Activated CD4-positive, alpha-beta T cell treated with anti-CD3 and anti-CD28 coated beads, Interleukin-2, Interleukin-6, amounts not matched to agents 100 ng/mL and 50 ng/mL, durations not matched to agents 16 hours and 8 hours (primary cell): ENCODE measurements at places on chromosomes 5 and 9.
A peak's percentile ranks its signal among the peaks of the same experiment; 100 is the strongest.

DNA sequence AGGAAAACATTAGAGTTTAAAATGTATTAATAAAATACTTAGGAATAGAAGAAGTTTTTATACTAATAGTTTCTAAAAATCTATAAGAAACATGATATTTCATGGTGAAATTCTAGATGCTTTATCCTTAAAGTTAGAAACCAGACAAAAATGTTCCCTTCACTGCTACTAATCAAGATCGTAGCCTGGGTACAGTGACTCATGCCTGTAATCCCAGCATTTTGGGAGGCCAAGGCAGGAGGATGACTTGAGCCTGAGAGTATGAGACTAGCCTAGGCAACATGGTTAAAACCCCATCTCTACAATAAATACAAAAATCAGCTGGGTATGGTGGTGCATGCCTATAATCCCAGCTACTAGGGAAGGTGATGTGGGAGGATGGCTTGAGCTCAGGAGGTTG is 30.4 kb upstream of the KLF9 start:
- no peak for DNase-seq

DNA sequence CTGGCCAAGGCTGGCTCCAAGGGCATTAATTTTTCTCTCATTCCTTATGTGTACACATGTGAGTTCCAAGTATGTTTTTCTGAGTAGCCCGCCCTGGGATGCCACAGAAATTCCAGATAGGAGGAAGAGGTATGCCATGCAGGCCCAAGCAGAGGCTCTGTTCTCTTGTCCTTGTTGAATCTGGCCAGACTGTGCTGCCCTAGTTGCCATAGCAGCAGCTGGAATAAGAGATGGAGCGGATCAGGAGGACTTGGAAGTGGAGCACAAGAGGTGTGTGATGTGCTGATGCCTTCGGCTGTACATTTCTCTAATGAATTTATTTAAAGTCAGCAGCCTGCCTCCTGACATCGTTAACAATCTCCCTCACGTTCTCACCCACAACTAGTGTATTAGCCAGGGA is 235.6 kb upstream of the RPS23 start:
- DNase-seq, result no peak

GRCh38 chr5:143986516-143987212 is 174.7 kb downstream of the HMHB1 start:
- DNase-seq, result no peak

DNA sequence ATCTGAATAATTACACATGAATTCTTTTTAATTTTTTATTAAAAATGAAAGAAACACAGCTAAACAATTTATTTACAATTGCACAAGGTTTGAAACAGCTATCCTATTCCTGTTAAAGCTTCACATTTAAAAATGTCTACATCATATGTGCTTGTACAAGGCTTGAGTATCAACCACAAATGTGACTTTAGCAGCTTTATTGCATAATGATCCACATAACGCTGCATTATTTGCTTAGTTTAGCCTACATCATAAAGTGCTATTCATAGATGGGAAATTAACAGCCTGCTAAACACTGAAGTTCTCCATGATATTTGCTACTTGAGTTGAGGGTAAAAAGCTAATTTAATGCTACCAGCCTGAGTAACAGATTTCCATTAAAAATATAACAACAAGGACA is 45.0 kb downstream of the TRIM36 start:
- no peak for DNase-seq

- peak; percentile 87 for DNase-seq
These were observed at the start of gene UBLCP1 for GRCh38 chr5:159262859-159263568. Gene UBLCP1, plus strand, starts transcription at chr5:159263290. Its CDS starts 5,626 bp downstream, at chr5:159268916.

GRCh38 chr5:122314036-122314435 is 2.0 kb downstream of the SNCAIP start:
- DNase-seq, result no peak

DNA sequence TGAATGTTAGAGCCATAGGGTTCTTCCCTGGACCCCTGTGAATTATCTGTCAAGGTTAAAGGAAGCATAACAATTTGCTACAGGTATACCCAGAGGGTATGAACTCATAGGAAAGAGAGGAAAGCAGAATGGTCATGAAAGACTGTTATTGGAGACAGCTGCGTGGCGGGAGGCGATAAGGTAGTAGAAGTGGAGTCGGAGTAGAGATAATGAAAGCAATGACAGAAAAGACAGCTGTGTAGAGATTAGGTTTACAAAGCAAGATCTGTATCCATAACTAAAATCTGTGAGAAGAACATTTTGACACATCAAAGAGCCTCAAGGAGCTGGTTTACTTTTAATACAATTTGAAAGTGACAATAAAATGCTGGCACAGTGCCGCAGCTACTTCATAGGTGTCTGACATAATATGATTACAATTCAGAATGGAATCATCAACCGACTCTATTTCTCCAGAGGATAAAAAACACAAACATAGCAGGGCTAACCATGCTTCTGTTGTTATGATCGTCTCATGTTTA is 603.9 kb downstream of the CDH12 start:
- DNase-seq, result no peak

- DNase-seq, result no peak
These were observed 21.8 kb downstream of the PCDHAC2 start for GRCh38 chr5:140988100-140988499.

DNA sequence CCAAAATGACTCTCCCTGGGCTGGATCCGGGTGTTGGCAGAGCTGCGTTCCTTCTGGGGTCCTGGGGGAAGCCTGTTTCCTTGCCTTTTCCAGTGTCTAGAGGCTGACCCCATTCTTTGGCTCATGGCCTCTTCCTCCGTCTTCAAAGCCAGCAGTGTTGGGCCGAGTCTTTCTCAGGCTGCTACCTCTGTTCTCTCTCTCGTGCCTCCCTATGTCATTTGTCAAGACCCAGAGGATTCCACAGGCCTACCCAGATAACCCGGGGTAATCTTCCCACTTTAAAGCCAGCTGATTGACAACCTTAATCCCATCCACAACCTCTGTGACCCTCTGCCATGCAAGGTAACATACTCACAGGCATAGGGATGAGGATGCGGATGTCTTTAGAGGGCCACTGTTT is 55.0 kb upstream of the KCNMB1 start:
- DNase-seq, result no peak

- no peak for DNase-seq
These were observed 153.2 kb upstream of the MAST4 start for GRCh38 chr5:66442951-66443445.

GRCh38 chr5:14366763-14367162 is 214.8 kb upstream of the OTULINL start:
- DNase-seq, result no peak

- DNase-seq, result peak; percentile 82
These were observed 34.7 kb downstream of the LPCAT1 start for GRCh38 chr5:1488882-1489680.

- no peak for DNase-seq
These were observed 35.7 kb downstream of the SEMA4D start for GRCh38 chr9:89462199-89462598.

DNA sequence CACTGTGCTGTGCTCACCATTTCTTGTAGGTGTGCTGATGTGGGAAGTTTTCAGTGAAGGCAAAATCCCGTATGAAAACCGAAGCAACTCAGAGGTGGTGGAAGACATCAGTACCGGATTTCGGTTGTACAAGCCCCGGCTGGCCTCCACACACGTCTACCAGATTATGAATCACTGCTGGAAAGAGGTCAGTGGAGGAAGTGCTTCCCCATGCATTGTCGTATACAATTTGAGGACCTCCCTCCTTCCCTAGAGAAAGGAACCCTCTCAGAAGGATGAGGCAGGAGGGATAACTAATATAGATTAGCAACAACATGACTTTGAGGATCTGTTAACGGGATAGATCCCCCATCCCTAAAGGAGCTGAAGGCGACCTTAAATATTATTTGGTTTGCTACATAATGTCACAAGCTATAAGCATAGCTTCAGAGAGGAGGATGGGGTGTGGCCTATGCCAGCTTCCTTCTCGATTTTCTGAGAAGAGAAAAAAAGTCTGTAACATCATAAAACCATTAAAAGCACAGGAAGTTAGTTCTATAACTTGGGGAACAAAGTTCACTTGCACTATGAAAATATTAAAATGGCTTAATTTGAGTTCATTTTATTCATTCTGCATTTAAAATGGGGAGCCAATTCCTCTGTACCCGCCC is 17.0 kb upstream of the CYFIP2 start:
- peak; percentile 57 for DNase-seq

DNA sequence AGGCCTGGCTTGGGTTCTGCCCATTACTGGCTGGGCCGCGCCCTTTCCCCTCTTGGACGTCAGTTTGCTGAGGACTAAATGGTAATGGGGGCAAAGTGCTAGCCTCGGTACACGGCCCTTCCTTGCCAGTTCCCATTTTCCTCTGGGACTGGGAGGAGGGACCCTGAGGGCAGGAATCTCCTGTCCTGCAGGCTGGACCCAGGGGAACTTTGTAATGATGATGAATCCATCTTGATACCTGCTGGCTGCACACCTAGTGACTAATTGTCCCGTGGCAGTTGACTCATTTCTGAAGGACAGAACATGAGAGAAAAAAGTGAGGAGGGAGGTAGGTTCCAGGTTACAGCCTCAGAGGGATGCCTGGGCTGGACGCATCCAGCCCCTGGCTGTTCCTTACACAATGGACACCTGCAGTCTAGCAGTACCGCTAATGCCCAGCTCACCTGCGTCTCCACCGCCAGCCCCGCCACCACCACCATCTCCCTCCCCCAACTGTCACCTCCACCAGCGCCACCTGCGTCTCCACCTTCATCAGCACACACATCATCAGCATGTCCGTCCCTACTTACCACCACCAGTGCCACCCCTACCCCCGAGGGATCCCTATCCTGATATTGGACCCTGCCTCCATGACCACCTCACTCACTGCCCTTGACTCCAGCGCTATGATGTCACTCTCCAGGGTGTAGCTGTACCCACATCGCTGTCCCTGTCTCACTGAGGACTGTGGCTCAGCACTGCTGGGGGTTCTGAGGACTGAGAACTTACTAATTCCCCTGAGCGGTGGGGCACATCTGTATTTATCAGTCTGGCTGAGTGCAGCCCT is 4.3 kb downstream of the CDHR2 start:
- DNase-seq, result no peak

DNA sequence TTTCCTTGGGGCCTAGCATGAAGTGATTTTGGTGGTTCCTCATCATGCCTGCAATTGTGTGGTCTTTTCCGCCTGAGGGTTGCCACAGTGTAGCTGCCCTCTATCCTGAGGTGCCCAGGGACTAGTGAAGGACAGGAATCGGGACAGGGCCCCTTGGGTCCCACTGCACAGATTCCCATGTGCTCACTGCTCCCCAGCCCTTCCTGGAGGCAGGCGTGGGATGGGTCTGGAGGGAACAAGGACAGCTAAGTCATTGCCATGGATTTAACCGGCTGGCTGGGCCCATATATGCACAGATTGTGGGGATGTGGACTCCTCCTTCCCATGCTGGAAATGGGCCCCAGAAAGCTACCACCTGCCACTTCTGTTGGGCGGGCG is 122.3 kb upstream of the PITX1 start:
- DNase-seq, result no peak

GRCh38 chr9:93451849-93452709 is 594 bp downstream of the FAM120A start:
- DNase-seq, result peak; percentile 62

DNA sequence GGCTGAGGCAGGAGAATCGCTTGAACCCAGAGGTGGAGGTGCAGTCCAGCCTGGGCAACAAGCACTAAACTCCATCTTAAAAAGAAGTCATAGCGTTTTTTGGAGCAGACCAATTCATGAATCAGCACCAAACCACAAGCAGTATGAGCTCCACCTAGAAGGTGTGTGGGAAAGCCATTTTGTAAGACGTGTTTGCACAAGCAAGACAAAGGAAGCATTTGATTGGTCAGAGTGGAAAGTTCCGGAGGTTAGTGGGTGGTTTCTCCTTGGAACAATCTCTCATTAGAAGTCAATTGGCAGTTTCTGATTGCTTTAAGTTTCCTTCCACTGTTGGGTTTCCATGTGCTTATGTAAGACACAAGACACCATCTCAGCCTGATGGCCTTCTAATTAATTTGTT is 5.0 kb downstream of the SRD5A1 start:
- no peak for DNase-seq

DNA sequence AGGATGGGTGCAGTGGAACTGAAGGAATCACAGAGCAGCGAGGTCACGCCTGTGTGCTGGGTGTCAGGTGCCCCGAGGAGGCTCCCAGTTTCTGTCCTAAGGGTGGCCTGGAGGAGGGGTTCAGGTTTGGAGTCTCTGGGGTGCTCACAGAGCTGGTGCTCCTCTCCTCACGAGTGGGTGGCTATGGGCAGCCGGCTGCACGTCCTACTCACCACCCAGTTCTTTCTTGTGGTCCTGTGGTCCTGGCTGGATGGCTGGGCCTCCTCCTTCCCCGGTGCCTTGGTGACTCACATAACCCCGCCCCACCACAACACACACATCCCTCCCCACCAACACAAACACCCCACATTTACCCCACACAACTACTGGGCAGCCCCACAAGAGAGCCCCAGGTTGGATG is 9.9 kb upstream of the PTGS1 start:
- DNase-seq, result no peak

- no peak for DNase-seq
These were observed 88.0 kb downstream of the NRG2 start for GRCh38 chr5:139955053-139955605.

DNA sequence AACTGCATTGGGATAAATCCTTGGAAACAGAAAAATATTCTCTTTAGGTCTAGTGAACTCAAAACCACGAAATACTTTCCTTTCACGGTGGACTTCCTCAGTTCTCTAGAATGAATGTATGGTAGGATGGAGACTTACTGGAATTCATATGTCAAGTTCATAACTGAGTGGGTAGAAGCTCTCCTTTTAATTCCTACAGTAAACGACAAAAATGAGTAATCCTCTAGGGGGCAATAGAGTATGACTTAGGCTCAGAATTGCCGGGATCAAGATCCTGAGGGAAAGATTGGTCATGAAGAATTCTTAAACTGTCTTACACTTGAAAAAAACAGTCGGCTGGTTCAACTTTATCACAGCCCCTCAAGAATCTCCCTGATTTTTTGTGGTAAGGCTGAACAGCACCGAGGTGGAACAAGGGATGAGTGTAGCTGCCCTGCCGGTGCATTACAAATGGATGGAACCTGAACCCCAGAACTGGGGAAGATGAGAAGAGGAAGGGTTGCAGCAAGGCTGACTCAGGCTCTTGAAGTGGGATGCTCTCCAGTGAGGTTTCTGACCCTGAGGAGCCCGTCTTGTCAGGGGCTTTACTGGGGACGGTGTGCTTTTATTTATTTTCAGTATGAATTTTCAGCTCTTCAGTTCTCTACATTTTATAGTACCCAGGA is 14.0 kb upstream of the LOX start:
- no peak for DNase-seq

- DNase-seq, result no peak
These were observed 105.3 kb downstream of the SIL1 start for GRCh38 chr5:139092741-139093343.

GRCh38 chr5:76493190-76493837 is 90.2 kb downstream of the IQGAP2 start:
- DNase-seq, result no peak

- DNase-seq, result no peak
These were observed 128.6 kb downstream of the KCNIP1 start for GRCh38 chr5:170632266-170632984.

DNA sequence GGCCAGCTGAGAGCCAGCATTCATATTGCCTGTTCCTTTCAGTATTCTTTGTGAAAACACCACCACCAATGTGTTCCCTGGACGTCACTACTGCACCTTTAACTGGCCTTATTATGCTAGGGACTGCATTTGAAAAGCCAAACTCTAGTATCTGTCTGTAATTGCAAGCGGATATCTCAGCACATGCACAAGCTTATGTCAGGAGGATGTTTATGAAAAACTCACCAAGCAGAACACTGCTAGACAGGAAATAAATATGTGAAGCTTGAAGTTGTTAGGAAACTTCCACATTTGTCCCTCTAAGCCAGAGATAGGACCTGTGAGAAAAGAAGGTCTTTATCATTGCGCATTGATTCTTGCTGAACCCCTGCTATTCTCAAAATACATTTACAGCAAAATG is 135.4 kb upstream of the CCDC152 start:
- no peak for DNase-seq
